CD4-positive, alpha-beta T cell treated with Interleukin-2 at 100 ng/mL for 4 hours (primary cell): ENCODE measurements at places on chromosomes 2 and 18.

DNA sequence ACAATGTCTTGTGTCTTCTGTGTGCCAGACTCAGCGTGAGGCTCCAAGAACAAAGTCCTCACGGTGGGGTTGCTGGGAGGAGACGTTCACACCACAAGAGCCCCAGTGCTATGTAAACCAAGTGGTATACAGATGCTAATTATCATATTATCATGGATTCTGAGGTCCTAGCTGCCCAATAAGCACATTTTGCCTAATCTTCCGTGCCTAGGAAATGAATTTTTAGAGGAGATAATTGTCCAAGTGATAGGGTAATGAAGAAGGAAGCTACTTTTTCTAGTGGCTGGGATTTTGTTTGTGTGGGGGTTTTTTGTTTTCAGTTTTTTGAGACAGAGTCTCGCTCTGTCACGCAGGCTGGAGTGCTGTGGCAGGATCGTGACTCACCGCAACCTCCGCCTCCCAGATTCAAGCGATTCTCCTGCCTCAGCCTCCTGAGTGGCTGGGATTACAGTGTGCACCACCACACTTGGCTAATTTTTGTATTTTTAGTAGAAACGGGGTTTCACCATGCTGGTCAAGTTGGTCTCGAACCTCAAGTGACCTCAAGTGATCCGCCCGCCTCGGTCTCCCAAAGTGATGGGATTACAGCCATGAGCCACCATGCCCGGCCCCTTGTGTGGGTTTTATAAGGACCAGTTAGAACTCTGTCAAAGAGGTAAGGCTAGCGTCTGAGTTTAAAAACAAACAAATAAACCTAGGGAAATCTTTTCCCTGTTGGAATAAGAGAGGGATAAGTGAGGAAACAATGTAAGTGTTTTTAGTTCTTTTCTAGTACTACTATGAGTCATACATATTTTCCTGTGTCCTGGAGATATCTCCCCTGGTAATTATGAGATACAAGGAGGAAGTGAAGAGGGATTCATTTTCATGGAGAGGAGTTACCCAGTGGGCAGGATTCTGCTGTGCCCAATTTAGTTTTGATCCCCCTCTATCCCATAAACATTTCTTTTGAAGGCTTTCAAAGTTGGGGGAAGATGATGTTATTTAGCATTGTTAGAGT, 9.5 kb upstream of the SMAD7 start:
- DNase-seq, result no peak

DNA sequence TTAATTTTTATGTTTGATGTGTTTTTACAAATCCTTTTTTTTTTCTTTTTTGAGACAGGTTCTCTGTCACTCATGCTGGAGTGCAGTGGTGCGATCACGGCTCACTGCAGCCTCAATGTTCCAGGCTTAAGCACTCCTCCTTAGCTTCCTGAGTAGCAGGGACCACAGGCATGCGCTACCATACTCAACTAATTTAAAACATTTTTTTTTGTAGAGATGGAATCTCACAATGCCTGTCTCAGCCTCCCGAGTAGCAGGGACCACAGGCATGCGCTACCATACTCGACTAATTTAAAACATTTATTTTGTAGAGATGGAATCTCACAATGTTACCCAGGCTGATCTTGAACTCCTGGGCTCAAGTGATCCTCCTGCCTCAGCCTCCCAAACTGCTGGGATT, 3.2 kb downstream of the NOTO start:
- DNase-seq, result no peak

- no peak for DNase-seq
Measured at GRCh38 chr2:11077411-11077810, 77.9 kb upstream of the SLC66A3 start.

- DNase-seq, result peak; percentile 12
Measured at GRCh38 chr2:241036964-241037421, 38.6 kb downstream of the SNED1 start.

DNA sequence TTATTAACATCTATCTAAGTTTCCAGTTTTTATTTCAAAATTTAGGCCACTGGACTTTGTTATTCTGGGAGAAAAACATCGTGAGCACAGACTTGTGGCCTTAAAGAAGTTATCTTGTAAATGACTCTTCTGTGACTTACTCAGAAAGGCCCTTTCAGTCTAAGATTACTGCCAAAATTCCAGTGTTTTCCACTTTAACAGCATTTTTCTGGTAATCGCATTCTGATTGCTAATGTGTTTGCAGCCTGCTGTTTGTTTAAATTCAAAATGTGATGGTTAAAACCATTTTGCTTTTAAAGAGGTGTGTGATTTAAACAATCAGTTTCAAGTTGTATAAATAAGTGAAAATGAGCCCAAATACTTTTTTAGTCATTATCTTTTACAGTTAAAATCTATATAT, 136.7 kb upstream of the DAPL1 start:
- no peak for DNase-seq

DNA sequence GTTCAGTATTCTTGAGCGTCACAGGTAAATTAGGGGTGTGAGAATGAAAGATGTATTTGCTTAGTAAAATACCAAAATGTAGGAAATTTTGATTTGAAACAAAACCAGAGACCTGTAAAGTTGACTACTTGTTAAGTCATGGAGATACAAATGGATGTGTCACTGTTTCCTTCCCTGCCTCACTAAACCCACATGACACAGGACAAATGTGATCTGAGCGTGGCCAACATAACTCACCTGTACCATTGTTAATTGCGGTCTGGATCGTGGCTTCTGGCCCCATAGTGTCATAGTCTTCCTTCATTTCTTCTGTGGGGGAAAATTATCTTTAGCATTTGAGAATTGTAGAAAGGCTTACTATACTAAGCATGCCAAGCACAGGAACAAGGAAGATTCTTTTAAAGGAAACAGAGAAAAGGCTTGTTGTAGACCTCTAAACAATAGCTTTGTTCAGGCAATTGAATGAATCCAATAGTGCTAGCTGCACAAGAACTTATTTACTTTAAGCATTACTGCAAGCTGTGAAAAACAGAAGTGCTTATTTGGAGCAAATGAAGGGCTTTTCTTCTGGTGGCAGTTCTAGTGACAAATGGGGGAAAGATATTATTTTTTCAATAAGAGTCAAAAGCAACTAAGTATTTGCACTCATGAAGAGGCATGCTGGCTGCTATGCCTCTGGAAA, 95.2 kb downstream of the ZEB2 start:
- no peak for DNase-seq

DNA sequence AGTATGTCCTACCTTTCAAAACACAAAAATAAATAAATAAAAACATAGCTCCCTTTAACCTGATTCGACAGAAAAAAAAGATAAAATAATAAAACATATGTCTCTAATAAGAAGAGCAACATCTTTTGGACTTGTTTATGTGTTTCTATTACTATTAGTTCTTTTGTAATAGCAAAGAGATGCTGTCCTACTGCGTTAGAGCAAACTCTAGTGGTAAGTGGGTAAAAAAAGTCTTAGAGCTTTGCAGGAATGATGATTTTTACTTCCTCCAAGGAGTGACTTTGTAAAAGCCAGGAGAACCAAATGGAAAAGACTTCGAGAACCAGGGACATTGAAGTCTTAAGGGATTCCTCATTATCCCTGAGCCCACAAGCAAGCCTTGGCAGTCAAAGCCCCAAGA, 450.1 kb downstream of the METTL4 start:
- no peak for DNase-seq

- no peak for DNase-seq
Measured at GRCh38 chr2:37379881-37380296, 35.5 kb downstream of the QPCT start.

DNA sequence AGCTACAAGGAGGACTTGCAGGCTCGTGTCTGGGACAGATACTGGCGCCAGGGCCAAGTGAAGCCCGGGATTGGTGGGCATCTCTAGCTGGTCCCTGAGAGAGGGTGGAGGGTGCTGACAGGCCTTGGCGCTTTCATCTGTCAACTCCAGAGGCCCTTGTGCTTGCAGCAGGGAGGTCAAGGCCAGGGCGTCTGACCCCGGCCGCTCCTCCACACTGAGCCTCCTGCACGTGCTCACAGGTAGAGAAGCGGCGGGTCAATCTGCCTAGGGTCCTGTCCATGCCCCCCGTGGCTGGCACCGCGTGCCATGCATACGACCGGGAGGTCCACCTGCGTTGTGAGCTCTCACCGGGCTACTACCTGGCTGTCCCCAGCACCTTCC, 9.5 kb downstream of the CAPN10 start:
- DNase-seq, result no peak

DNA sequence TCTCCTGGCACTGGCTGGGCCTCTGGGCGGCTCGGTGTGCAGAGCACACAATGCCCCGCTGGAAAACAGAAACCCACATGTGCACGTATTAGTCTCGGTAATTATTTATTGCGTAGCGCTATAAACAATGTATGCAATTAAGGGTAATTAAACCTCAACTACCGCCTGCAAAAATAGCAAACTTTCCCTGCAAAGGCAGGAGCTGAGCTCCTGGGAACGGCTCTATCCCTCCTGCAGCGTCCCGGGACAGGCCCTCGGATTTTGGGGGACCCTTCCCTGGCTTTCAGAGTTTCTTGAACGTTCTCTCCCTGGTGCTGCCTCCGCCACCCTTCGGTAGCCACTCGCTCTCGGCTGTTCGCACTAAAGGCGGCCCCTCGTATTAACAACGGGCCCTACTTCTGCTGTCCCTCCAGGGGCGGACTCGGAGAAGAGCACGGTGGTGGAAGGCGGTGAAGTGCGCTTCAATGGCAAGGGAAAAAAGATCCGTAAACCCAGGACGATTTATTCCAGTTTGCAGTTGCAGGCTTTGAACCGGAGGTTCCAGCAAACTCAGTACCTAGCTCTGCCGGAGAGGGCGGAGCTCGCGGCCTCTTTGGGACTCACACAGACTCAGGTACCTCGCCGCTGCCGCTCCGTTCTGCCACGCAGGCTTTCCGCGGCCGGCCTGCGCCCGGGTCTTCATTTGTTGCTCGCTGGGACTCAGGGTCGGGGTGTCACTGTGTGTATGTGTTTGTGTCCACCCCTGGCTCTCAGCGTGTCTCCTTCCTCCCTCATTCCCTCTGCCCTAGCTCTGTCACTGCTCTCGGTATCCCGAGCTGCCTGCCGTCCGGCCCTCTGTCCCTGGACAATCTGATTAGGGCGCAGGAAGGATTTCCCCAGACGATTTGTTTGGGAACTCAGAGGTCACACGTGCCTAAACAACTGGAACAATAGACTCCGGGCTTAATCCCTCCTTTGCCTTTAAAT, 1.2 kb downstream of the DLX1 start:
- peak; percentile 51 for DNase-seq

DNA sequence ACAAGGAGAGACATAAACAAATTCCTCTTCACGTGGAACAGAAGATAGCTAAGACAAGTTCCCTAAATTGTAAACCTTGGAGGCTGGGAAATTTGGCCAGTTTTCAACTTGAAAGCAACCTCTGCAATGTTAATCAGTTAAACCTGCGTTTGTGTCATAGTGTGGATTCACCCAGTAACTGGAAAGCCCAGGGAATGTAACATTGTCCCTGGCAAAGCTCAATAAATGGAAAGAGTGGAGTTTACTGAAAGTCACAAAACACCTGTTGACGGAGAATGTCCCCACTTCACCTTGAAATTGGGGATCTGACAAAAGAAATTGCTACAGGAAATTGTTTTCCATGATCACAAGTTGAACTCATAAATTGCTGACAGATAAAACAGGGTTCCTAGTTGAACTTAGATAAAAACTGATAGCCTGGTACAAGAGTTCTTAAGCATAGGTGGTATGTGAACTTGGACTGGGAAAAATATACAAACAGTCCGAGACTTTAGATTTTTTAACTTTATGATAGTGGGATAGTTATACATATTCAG, 15.0 kb upstream of the ME2 start:
- DNase-seq, result no peak

GRCh38 chr2:211928201-211928600, 610.4 kb downstream of the ERBB4 start:
- DNase-seq, result no peak

DNA sequence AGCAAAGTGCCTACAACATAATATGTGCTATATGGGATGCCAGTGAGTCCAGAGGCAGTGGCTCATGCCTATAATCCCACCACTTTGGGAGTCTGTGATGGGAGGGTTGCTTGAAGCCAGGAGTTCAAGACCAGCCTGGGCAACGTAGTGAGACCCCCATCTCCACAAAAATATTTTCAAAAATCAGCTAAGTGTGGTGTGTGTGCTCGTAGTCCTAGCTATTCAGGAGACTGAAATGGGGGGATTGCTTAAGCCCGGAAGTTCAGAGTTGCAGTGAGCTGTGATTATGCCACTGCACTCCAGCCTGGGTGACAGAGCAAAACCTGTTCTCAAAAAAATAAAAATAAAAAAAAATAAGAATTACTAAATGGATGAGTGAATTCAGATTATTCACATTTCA, 23.4 kb downstream of the OTX1 start:
- DNase-seq, result no peak

GRCh38 chr2:105775809-105776559, 31.3 kb downstream of the NCK2 start:
- no peak for DNase-seq

- DNase-seq, result no peak
Measured at GRCh38 chr2:236501531-236501930, 68.1 kb upstream of the ACKR3 start.

DNA sequence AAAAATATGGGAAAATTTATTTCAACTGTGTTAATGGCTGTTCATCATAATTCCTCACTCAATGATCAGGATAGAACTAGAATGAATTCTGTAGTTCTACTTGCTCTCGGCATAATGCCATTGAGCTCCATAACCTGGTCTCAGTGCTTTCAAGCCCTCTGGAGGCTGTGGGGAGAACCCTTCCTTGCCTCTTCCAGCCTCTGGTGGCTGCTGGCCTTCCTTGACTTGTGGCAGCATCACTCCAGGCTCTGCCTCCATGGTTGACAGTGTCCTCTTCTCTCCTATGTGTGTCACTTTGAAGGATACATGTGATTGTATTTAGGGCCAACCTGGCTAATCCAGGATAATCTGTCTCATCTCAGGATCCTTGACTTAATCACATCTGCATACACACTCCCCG, 26.9 kb upstream of the CABYR start:
- no peak for DNase-seq

- no peak for DNase-seq
Measured at GRCh38 chr2:69731147-69731970, 10.6 kb upstream of the ANXA4 start.

DNA sequence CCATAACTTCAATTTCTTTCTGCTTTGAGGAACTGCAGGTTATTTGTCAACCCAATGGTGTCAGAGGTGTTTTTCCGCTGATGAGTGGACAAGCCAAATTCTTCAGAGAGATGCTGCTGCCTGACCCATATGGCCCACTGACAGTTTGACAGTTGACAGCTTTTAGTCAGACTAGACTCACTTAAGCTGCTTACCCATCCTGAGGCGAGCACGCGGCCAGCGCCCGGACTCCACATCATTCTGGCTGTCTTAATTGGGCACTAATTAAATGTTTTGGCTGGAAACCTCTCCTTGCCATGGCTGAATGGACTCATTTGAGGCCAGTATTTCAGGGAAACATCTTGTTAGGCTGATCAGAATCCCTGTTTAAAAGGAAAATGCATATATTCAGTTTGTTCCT, 316.1 kb upstream of the FANCL start:
- DNase-seq, result no peak

DNA sequence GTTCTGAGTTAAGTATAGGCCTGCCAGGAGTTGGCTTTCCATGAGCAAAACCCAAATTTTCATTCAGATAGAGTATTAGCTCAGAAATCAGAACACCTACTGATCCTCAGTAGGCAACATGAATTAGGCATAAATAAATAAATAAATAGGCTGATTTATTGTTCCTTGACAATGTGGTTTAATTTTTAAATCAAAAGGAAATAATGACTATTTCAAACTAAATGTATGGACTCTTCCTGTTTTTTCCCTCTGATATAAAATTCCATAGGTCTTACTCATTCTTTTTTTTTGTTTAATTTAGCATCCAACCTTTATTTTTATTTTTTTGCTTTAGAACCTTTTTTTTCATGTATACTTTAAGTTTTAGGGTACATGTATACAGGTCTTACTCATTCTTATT, 140.2 kb upstream of the ITGA6 start:
- no peak for DNase-seq

- no peak for DNase-seq
Measured at GRCh38 chr18:23798249-23798648, 109.0 kb downstream of the LAMA3 start.
